ENCODE measurements at places on chromosomes 5 and 9.

GRCh38 chr9:2066312-2067273 is 51.4 kb downstream of the SMARCA2 start:
- DNase-seq = peak; percentile 39

GRCh38 chr5:143217804-143218160 is 185.7 kb downstream of the NR3C1 start:
- no peak for DNase-seq

DNA sequence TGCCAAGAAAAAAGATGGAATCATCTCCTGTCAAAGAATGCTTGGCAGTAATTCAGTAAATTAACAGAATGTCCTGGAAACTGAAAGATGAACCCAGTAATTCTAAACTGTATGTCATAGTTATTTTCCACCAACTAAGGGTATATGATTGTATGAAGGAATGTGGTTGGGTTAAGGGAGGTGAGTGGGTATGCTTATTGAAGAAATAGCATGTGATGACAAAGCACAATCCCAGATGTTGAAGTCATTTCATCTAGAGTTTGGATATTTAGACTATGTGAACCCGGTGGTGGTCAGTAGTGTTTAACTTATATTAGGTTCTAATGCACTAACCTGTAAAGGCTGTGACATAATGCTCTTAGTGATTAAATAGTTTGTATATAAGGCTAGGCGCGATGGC is 87.3 kb downstream of the CDKN2A start:
- no peak for DNase-seq

DNA sequence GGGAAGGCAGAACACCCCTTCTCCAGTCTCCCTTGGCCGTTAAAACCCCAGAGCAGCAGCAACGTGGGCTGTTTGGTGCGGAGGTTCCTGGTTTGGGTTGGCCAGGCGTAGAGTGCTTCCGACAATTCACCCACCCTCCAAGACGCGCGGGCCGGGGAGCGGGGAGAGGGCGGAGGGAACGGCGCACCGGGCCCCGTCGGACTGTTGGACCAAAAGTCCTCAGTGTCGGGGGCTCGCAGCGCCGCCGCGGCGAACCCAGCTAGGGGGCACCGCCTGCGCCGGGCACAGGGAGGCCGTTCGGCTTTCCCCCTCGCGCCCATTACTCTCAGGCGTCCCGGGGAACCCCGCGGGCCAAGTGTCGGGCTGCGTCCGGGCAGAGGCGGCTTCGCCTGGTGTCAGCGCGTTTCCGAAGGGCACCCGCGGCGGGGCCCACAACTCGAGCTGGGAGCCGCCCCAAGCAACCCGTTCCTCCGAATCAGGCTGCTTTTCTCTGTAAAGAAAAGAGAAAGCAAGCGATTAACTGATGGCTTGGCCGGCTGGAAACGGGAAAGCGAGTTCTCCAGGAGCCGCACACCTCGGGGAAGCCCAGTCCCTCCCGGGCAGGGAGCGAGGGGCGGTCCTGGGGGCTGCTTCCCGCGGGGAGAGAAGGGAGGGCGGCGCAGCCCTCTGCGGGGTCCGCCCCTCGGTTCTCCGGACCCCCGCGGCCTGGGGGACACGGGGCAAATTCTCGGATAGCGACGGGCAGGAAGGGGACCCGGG is 145.5 kb downstream of the ERCC6L2 start:
- DNase-seq = peak; percentile 52

GRCh38 chr5:126443374-126443851 is 20.2 kb downstream of the GRAMD2B start:
- no peak for DNase-seq

DNA sequence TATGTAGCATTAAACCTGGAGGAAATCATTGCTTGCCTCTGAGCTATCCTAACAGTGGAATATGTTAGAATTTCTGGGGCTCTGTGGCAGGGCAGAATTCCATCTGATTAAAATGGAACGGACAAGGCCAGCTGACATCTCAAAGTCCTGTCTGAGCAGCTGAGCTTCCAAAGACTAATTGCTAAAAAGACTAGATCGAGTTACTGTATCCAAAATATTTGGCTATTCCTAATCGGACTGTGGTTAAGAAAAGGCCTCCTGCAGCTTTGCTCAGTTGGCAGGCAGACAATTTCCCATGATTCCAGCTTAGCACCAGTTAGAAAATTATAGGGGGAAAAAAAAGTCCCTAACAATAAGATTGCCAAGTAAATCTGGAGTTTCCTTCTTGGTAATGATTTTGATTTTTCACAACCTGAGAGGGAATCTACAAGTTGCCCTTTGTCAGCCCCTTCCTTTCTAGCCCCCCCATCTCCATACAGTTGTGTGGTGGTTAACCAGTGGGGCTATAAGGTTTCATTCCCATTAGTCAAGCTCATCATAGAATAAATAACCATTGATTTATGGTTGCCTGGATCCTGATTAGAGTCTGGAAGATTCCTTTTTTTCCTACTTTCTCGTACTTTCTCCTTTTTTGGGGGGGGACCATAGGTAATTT is 26.4 kb downstream of the PTGR1 start:
- DNase-seq = no peak

GRCh38 chr5:40682154-40683017 is 2.7 kb downstream of the PTGER4 start:
- no peak for DNase-seq

- no peak for DNase-seq
Measured at GRCh38 chr9:131798246-131798645, 58.4 kb upstream of the RAPGEF1 start.

- DNase-seq = no peak
Measured at GRCh38 chr9:92029553-92029952, 79.5 kb upstream of the ROR2 start.

DNA sequence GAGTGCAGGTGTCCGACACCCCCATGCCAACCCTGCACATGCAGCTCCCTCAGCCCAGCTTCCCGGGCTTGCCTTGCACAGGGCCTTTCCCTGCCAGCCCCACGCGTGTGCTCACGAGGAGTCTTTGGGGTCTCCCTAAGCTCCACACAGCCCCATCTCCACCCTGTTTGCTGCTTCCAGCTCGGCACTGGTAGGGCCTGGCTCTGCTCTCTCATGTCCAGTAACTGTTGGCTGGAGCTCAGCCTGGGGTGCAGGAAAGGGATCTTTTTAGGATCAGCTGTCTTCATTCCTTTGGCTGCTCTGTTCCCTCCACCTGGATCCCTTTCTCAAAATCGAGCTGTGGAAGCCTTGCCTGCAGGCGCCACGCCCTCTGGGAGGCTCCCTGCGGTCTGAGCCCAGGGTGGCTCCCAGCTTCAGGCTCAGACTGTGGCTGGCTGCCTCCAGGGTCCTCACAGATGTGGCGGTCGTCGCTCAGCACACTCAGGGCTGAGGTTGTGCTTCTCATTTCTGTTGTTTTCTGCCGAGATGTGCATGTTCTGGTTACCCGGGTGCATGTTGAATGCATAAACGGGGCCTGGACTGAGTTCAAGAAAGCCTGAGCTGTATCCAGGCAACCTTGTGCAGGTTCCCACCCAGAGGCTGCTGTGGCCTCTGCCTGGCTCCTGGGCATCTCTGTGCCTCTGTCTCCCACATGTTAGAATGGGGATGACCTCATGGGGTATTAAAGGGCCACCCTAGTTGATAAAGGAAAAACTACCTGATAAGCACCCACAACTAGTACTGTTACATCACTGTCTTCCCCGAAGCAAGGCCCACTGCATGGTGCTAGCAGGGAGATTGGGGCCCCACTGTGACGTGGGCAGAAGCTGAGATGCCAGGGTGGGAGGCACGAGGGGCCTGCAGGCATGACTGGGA is 4.3 kb downstream of the CACNA1B start:
- DNase-seq = no peak

- no peak for DNase-seq
Measured at GRCh38 chr5:51958473-51958872, 575.2 kb downstream of the ISL1 start.

- peak; percentile 22 for DNase-seq
Measured at GRCh38 chr5:39578887-39579497, 154.2 kb upstream of the DAB2 start.

DNA sequence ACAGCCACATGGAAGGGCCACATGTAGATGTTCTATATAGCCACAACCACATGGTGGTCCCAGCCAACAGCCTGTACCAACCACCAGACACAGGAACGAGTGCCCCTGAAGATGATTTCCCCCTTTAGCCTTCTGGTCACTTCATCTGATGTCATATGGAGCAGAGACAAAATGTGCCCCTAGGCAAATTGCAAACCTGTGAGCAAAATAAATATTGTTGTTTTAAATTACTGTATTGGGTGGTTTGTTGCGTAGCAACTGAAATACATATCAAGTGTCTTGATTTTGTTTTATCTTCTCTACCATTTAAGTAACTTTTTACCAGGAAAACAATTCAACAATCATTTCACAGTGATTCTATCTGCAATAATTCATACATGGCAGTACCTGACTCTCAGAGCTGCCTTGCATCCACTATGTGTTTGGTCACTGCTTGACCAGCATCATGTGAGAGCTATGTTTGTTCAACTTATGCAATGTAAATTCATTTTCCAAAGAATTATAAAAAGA is 142.5 kb upstream of the VLDLR start:
- DNase-seq = no peak

GRCh38 chr5:19930451-19930850 is 57.5 kb downstream of the CDH18 start:
- no peak for DNase-seq

GRCh38 chr9:38088006-38088925 is 19.2 kb upstream of the SHB start:
- DNase-seq = peak; percentile 63

DNA sequence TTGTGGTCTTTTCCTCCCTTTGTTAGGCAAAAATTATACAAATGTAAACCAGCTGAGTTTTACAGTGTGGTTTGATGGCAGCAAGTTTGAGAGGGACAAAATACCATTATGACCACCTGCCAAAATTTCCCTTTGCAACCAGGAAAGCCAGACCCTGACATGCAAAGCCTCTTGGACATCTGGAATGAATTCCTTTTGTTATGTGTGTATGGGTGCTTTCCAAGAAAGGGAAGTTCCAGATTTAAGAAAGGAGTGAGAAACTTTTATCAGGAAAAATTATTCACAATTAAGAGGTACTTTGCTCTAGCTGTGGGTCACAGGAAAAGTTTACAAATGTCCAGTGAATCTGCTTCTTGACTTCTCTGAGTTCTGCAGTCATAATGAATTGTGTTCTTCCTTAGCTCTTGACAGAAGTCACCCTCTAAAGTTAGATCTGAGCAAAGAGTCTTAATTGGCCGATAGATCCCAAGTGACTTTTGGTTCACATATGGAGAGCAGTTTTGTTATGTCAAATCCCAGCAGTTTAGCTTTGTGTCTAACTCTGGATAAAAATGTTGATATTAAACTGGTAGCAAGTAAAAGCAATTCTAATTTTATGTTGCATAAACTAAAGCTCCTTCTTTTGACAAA is 295.9 kb upstream of the ZNF608 start:
- no peak for DNase-seq

- DNase-seq = no peak
Measured at GRCh38 chr5:107812570-107813141, 141.9 kb upstream of the EFNA5 start.

DNA sequence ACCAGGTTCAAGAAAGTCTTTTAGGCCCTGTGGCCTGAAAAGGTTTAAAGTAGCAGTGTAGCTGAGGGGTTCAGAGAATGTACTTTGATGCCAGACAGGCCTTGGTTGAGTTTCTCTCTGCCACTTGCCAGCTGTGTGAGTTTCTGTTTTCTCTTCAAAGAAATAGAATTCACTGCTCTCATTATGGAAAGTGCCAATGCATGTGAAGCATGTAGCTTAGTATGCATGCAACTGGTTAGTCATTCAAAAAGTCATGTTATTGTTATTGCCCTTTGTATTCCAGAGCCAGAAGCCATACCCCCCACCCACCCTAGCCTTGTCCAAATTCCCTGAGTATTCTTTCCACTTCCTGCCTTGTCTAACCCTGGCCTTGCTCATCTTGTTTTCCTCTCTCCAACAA is 101.7 kb downstream of the ADRB2 start:
- DNase-seq = no peak

DNA sequence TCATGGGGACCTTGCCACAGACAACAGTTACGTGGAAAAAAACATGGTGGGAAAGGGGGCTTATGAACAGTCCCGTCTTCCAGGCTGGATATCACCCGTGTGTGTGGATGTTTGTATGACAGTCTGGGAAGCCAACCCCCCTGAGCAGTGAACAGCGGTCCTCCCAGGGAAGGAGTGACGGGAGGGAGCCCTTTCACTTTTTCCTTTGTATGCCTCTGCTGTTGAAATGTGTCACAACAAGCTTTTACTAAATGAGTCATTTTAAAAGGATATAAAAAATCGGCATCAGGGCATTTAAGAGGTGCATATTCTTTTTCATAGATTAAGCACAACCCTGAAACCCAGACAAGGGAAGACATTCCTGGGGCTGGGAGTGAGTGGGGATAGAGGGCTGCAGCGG is 5.1 kb downstream of the MYMK start:
- no peak for DNase-seq

DNA sequence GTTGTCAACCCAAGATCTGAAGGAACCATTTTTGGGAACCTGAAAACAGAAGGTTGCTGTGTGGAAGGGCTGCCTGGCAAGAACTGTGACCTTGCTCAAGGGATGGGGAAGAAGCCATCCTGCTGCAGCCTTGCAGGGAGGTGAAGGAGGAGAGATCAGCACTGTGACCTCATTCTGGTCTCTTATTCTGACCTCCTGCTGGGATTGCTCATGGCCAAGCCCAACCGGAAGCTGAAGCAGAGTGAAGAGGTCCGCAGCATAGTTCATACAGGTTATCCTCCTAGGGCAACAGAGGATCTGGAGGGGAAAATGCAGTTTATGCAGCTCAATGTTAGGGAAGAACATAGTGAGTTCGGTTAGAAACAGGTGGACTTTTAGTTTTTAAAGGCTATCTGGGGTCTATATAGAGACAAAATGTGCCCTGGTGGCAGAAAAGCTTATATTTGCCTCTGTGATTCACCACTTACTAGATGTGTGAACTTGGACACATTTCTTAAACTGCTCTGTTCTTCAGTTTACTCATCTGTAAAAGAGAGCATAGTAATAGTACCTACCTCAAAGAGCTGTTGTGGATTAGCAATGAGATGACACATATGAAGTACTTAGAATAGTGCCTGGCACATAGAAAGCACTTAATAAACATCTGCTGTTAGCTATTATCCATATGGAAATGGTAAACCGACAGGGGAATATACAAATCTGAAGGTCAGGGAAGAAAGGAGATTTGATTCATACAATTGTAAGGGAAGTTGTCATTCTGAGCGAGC is 57.9 kb upstream of the BNC2 start:
- DNase-seq = no peak

DNA sequence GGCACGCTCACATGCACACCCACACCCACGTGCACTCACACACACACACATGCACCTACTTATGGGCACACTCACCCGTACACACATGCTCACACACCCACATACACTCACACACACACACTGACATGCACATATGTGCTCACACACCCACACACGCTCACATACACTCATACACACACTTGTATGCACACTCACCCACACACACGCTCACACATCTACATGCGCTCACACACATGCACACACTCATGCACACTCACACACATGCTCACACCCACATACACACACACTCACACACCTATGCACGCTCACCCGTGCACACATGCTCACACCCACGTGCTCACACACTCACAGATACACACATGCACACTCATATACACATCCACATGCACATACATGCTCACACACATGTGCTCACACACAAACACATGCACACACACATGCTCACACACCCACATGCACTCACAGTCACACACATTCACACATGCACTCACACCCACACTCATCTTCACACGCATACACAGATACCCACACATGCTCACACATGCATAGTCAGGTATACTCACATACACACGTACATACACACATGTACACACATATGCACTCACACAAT is 138.3 kb downstream of the OLFM1 start:
- no peak for DNase-seq

GRCh38 chr9:127885508-127886281 is 8.2 kb upstream of the AK1 start:
- no peak for DNase-seq

Measured in CD4-positive, alpha-beta memory T cell (primary cell).